ENCODE measurements at places on chromosomes 11 and 22. TPM values are rescaled to one million over a fixed set of nuclear protein-coding genes. Genes with fewer than 3 reads are reported as not detected.

SLC22A8 gene
- total RNA-seq = not detected

SLC37A2 gene
- total RNA-seq = 2.0 TPM

DNA sequence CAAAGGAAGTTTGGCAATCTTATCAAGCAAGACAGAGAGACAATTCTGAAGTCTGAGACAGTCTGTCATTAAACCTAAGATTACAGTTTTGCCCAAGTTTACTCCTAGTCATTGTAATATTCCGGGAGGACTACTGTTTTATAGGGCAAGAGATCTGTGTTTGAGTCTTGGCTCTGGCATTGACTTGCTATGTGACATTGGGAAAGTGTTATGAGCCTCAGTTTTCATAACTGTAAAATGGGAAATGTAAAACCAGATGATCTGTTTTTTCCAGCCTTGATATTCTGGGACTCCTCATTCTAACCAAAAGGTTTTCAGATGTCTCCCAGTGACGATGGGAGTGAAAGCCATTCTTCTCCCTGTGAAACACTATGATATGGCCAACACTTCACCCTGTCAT, 24.3 kb upstream of the SLCO2B1 start:
- H3K36me3 ChIP-seq = no peaks in the 10 kb centered on the region
- DNase-seq = no peak
- no peak overlapping the region for H3K27ac ChIP-seq

GRCh38 chr11:109940816-109941215, 152.4 kb upstream of the ZC3H12C start:
- no peak overlapping the region for H3K27ac ChIP-seq
- no peaks in the 10 kb centered on the region for H3K27me3 ChIP-seq
- no peak for DNase-seq

Data from right atrium auricular region (tissue), 2 donors.